ENCODE measurements at places on chromosomes 5 and 9. TPM values are rescaled to one million over a fixed set of nuclear protein-coding genes. Genes with fewer than 3 reads are reported as not detected.

SUB1 gene
- total RNA-seq, result 62.7 TPM

DNA sequence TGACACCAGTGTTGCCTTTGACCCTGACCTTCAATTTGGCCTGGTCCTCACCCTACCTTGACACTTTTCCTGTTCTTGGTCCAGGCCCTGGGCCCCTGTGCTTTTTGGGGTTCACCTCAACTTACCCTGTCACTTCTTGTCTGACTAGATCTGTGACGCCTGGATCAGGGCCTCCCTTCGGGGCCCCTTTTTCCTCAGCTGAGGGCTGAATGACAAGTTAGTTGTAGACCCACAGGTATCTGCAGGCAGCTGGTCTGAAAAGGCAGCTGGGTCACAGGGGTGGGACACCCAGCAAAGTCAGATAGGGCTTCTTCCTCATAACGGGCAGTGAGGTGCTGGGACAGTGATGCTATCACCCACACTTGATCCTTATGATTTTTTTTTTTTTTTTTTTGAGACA lies 10.0 kb upstream of the MYORG start:
- DNase-seq, result no peak

GRCh38 chr9:133304477-133305377 lies 29.7 kb upstream of the ABO start:
- no peak for DNase-seq

GRCh38 chr9:105389796-105390195 lies 58.0 kb upstream of the FSD1L start:
- no peak for DNase-seq

DNA sequence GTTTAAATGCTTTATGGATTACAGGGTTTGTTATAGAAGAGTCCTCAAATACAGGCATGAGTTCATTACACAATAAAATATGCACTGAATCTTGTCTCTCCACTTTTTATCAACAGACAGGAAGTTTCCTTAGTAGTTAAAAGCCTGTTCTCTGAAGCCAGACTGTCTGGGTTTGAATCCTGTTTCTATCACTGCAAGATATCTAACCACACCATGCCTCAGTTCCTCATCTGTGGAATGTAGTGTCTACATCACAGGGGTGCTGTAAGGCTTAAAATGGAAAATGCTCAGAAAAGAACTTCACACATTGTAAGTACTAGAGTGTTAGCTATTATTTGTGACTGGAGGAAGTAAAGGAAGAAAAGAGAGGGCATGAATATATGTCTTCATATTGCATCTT lies 9.3 kb downstream of the LIX1 start:
- DNase-seq, result no peak

MCTP1 gene
- total RNA-seq, result 55.8 TPM

FGF18 gene
- total RNA-seq, result not detected

ANKRD34B gene
- total RNA-seq, result not detected

DNA sequence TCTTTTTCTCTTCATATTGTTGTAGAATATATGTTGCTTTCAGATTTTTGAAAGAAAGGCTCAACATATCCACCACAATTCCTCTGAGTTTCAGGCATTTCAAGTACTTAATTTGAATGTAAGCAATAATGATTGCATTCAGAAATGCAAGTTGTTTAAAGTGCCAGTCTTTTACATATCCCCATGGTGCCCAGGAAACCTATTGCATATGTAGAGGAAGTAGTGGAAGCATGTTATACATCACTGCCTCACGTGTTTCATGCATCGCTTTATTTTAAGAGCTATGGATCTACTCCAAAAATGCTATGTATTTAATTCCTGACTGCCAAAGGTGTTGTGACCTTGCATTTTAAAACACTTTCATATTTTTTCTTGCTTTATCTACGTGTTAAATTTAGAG lies 28.1 kb downstream of the CPEB4 start:
- no peak for DNase-seq

DNA sequence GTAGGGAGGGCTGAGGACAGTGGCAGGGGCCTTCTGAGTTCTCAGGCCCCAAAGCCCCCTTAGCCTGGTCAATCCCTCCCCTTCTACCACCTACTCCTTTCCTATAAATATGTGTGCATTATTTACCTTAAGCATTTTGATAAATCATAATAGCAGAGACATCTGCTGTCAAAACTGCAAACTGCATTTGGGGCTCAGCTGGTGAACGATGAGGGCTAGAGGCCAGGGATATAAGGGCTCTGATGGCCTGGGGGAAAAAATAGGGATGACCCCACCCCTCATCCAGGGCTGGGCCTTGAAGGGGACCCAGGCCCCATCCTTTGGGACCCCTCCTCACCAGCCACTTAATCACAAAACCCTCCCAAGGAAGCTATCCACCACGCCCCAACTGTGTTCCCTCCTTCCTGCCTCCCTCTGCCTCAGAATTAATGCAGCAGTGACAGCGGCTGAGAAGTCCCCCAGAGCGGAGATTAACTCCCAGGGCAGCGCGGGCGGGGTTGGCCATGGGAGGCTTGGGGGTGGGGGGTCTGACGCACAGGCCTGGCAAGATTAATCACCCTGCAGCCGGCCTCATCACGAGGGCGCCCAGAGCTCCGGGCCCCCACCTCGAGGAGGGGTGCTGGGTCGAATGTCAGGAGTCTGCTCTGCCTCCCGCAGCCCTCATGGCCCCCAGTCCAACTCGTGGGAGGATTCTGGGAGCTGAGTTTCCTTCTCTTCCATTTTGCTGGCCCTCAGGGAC lies 42.1 kb downstream of the CXXC5 start:
- DNase-seq, result peak; percentile 58

SHOC1 gene
- total RNA-seq, result not detected

GRCh38 chr5:20524991-20525529 lies 537.1 kb upstream of the CDH18 start:
- DNase-seq, result no peak

- peak; percentile 27 for DNase-seq
Measured at GRCh38 chr5:32690153-32690552, 21.0 kb upstream of the NPR3 start.

FOXD1 gene
- not detected for total RNA-seq

DNA sequence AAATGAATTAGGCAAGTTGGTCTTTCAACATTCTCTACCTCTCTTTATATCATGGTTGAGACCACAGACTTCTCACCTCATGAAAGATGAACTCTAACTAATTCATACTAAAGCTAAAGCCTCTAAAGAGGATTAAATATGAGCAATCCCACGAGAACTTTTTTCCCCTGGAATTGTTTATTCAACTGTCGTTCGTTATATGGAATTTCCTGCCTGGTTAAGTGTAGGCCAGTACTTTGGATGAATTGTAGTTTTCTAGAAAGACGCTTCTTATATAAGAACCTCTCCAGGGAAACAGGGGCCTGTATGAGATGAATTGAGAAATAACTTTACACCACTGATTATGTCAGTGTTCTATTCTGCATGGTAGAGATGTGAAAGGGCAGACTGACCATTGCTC lies 42.9 kb downstream of the PDCD1LG2 start:
- peak; percentile 65 for DNase-seq

HINT2 gene
- total RNA-seq, result 2.6 TPM

PCDHA2 gene
- under 0.01 TPM for total RNA-seq

DNA sequence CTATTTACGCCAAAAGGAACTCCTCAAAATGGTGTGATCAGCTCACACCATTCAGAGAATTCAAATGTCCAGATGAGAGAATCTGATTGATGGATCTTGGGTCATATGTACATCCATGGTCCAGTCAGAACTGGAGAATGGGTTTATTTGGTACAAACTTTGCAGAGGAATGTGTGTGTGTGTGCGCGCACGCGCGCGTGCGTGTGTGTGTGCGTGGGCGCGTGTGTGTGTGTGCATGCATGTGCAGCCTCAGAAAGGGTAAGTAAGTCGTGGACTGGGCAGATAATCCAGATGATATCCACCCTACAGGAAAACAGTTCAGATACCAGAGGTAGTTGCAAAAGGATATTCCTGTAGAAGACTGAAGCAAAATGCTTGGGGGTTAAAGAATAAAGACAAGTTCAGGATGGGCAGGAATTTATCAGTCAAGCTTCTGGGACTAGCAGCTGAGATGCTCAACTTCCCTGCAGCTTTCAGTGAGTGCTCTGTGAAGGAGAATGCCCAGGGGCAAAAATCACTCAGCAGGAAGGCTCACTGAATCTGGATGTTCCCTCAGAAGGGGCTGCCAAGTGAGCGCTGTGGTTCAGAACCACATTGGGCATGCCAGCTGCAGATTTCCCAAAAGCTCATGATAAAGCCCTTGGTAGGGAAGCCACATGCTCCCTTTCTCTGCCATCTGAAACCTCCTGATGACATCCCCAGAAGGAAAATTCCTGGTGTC lies 440.5 kb upstream of the SGCD start:
- no peak for DNase-seq

DNA sequence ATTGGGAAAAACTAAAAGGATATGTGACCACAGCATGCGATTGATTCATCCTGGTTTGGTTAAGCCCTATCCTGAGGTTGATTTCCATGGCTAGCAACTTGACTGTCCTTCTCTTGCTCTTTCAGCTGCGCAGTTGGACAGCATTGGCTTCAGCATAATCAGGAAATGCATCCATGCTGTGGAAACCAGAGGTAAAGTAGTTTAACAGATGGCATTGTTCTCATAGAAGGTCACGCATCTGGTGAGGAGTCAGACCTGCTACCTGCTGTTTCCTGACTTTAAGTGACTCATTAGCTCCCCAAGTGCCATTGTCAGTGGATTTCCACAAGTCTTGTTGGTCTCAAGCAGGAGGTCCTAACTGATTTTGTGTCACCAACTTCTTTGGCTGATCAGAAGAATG lies 266.9 kb downstream of the ARHGAP26 start:
- DNase-seq, result peak; percentile 95

- DNase-seq, result peak; percentile 29
Measured at GRCh38 chr9:96071076-96071814, 195.8 kb downstream of the ERCC6L2 start.

GRCh38 chr5:7706256-7706655 lies 144.7 kb downstream of the CFAP90 start:
- DNase-seq, result no peak

DNA sequence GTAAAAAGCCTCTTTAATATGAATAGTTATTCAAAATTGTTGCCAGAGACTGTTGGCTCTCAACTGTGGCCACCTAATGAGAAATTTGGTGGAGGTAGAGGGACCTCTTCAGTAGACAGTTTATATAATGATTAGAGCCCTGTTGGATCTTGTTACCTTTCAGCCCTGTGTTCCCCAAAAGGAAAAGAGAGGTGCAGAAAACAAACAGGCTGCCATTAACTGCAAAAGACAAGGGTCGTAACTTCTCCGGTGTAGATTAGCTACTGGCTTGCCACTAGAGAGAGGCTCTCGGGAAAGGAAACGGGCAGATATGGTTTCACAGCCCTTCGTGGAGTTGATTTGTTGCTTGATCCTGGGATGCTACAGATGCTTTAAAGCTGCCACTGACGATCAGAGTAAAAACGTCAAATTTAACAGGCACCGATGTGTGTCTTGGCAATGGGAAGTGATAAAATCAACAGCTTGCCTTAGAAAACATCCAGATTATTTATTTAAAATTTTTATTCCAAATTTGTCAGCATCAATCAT lies 7.8 kb downstream of the FST start:
- DNase-seq, result no peak

FUT7 gene
- not detected for total RNA-seq

SLC45A2 gene
- under 0.01 TPM for total RNA-seq

GRCh38 chr5:111453747-111454146 lies 58.6 kb downstream of the STARD4 start:
- DNase-seq, result no peak

GRCh38 chr9:125988479-125989050 lies 241.4 kb downstream of the PBX3 start:
- no peak for DNase-seq

DNA sequence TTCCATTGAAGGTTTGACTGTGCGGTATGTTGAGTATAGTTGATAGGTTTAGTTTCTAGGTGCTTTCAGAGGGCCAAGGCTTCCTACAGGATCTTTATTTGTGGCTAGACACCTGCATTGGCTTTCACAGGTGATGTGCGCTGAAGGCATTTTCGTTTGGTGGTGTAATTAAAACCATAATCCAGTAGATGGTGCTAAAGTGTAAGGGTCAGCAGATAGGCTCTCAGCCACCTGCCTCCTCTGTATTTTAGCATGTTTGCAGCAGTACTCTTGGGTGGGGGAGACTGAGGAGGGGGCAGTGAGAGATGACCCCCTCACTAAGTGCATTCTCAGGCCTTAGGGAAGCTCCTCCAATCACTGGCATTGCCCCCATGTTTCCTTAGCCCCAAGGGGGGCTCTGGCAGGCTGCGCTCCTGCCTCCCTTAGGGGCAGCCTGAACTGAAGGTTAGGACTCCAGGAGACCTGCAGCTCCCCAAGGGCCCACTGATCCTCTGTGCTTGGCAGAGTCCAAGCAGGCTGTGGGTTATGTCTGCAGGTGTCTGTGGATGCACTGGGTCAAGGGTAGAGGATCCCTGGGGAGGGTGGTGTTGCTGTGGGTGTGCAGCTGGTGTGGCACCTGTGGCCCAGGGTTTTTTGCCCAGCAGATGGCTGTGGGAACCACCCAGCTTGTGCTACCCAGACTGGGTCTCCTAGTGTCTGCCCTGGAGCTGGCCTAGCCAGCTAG lies 23.4 kb downstream of the CDK20 start:
- peak; percentile 31 for DNase-seq

GRCh38 chr5:74130155-74130897 lies 504.3 kb downstream of the ARHGEF28 start:
- DNase-seq, result no peak

GRCh38 chr5:169631360-169631759 lies 5.7 kb upstream of the DOCK2 start:
- no peak for DNase-seq

- DNase-seq, result peak; percentile 32
Measured at GRCh38 chr9:37293664-37294524, 128.6 kb upstream of the GRHPR start.

GRCh38 chr5:173205916-173206315 lies 29.1 kb downstream of the NKX2-5 start:
- no peak for DNase-seq

FOXD4L5 gene
- total RNA-seq, result not detected

DNA sequence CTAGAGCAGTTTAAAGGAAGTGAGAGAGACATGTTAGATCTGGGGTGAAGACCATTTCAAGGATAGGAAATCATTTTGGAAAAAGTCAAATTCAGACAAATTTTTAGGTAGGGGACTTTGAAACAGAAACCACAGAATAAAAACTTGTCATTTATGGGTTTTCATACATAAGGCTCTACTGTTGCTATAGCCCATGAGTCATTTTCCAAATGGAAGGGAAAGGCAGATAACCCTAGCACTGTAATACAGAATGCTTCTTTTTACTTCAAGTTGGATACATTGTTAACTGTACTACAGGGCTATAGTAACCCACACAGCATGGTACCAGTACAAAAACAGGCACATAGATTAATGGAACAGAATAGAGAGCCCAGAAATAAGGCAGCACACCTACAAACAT lies 455.4 kb downstream of the EBF1 start:
- DNase-seq, result no peak

FEM1C gene
- 11.7 TPM for total RNA-seq
